ENCODE measurements at places on chromosomes 13 and 19.

DNA sequence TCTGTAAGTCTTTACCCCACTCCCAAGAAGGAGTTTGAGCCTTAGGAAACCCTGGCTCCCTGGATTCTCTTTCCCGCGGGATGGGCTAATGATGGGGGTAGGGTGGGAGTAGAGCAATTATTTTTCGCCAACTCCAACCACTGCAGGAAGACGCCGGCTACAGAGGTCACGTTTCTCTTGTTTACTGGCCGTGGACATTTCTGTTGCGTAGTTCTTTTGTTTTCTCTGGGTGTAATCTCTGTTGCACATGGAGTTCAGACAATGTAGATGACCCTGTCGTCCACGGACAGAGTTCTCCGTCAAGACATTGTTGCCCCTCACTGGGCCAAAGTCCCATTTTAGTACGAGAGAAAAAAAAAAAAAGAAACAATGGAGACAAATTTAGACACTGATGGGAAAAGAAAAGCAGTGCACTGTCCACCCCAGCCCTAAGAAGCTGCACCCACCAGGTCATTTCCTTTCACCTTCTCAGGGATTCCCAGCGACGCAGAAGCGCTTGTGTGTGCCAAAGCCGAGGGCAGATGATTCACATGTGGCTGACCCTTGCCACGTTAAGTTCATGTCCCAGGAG is 133.9 kb upstream of the ARGLU1 start:
- no peak overlapping the region for H3K4me3 ChIP-seq
- no peak overlapping the region for H3K27ac ChIP-seq
- no peak for DNase-seq
- H3K27me3 ChIP-seq, result no peaks in the 10 kb centered on the region
- no peaks in the 10 kb centered on the region for H3K36me3 ChIP-seq

DNA sequence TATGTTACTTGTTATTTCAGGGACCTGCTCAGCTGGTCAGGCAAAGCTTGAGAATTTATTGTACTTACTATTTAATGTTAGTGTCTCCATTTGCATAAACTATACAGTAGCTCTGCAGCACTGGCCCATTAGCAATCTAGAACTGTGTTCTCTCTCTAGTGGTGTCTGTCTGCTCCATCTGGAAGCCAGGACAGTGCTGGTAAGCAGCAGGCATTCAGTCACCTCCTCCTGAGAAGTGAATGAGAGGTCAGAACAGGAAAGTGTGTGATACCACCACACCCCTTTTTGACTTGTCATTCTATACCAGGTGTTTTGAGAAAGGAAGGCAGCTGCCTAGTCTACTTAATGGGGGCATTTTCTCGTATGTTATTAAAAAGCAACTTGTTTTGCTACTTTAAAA is 3.9 kb downstream of the COG3 start:
- DNase-seq, result no peak
- H3K4me1 ChIP-seq, result peaks cover 76% of the 10 kb centered on the region
- no peak overlapping the region for H3K4me3 ChIP-seq
- no peaks in the 10 kb centered on the region for H3K27me3 ChIP-seq
- H3K36me3 ChIP-seq, result no peaks in the 10 kb centered on the region
- H3K27ac ChIP-seq, result no peak overlapping the region

- no peak for DNase-seq
- no peaks in the 10 kb centered on the region for H3K36me3 ChIP-seq
These were observed 127.9 kb downstream of the SLITRK6 start for GRCh38 chr13:85671336-85671735.

- DNase-seq, result no peak
- H3K36me3 ChIP-seq, result no peaks in the 10 kb centered on the region
- H3K4me3 ChIP-seq, result no peak overlapping the region
- no peak overlapping the region for H3K27ac ChIP-seq
- H3K4me1 ChIP-seq, result peaks cover 48% of the 10 kb centered on the region
- H3K27me3 ChIP-seq, result no peaks in the 10 kb centered on the region
These were observed 8.6 kb upstream of the BCAT2 start for GRCh38 chr19:48819366-48819816.

GRCh38 chr13:39494006-39494405 is 109.0 kb downstream of the LHFPL6 start:
- H3K4me3 ChIP-seq, result no peak overlapping the region
- no peaks in the 10 kb centered on the region for H3K27me3 ChIP-seq
- H3K36me3 ChIP-seq, result no peaks in the 10 kb centered on the region
- peaks cover 8% of the 10 kb centered on the region for H3K4me1 ChIP-seq
- H3K27ac ChIP-seq, result no peak overlapping the region
- DNase-seq, result no peak

DNA sequence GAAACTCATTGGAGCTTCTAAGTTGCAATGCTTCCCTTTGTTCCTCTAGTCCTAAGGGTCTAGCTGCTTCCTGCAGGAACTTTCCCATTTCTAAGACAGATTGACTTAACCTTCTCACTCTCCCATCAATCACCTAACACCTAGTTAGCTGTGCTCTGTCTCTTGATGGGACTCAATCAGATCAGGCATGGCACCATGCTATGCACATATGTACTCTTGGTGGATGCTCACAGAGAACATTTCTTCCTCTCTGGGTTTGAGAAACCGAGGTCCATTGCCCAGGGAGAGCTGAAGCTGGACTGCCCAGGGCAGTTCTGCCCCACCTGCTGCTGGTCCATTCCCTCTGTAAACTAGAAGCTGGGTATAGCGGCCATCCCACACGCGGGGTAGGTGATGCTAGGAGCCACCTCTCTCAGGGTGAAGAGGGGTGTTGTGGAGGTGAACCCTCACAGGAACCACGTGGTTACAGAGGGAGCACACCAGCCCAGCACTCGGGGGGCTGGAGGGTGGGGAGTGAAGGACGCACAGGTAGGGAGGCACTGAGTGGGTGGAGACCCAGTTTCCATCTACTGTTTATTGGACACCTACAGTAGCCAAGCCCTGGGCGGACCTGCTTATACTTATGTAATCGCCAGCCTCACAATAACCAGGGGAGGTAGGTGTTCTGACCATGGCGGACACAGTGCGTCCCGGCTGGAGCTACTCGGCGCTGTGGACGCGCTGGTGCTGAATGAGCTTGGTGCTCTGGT is 3.1 kb upstream of the UBE2M start:
- H3K27me3 ChIP-seq, result no peaks in the 10 kb centered on the region
- peaks cover 3% of the 10 kb centered on the region for H3K36me3 ChIP-seq
- no peak for DNase-seq
- H3K4me3 ChIP-seq, result no peak overlapping the region
- H3K27ac ChIP-seq, result no peak overlapping the region
- H3K4me1 ChIP-seq, result peaks cover 22% of the 10 kb centered on the region

DNA sequence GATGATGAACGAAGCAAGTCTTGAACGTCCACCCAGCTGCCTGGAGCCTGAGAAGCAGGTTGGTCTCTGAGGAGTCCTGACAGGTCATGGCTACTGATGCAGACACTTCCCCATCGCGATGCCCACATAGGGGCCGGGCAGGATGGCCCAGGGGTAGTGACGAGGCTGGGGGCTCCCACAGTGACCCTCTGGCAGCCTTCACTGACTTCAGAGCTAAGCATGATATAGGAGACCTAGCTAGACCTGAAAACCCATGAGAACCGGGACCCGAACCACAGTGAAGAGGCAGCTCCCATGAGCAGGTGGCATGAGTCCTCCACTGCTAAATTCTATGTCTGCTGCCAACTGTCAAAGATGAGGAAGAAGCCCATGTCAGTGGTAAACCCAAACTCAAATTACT is 91.7 kb downstream of the RNASEH2B start:
- DNase-seq, result no peak
- no peak overlapping the region for H3K4me3 ChIP-seq
- no peak overlapping the region for H3K27ac ChIP-seq
- peaks cover 17% of the 10 kb centered on the region for H3K4me1 ChIP-seq

DNA sequence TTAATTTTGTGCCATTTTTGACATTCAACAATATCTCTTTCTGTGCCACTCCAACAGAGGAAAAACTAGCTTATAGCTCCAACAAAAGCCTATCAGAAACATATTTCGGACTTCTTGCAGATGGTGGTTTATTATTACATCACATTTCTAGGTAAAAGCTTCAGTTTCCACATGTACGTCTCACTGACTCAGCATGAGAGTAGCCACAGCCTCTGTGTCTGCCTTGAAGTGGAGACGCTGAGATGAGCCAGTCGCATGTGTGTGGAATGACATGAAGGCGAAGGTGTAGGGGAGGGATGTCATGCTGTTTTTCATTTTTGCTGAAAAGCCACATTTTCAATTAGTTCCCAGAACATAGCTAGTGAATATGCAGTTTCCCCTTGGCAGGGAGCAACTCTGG is 598.6 kb downstream of the EFNB2 start:
- no peak overlapping the region for H3K27ac ChIP-seq
- no peak overlapping the region for H3K4me3 ChIP-seq
- H3K27me3 ChIP-seq, result no peaks in the 10 kb centered on the region
- DNase-seq, result no peak
- no peaks in the 10 kb centered on the region for H3K4me1 ChIP-seq

DNA sequence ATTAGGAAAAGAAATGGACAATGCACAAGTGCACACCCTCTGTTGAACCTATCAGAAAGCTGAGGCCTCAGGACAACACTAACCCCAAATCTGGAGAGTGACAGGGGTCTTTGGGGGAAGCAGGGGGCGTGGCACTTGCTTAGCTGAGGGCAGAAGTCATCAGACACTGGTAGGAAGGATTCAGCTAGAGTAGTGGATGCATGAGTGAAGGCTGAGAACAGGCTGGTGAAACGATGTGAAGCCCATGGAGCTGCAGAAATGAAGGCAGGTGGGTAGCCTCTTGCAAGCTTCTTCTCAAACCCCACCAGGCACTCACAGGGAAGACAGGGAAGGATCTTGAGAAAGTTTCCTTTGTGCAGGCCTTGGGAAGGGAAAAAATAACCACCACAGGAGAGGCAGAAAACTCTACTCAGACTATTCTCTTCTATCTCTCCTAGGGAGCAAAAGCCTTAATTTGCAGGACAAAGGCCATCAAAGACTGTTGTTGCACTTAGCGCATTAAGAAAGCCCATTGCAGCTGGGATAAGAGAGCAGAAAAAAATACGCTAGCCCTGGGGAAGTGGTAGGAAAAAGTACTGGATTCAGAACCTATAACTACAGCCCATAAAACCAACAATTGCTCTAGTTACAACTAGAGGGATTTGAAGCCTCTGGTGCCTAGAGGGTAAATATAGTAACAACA is 193.3 kb upstream of the ZNF536 start:
- no peak overlapping the region for H3K4me3 ChIP-seq
- no peaks in the 10 kb centered on the region for H3K36me3 ChIP-seq
- H3K27ac ChIP-seq, result no peak overlapping the region
- DNase-seq, result no peak
- no peaks in the 10 kb centered on the region for H3K4me1 ChIP-seq

- DNase-seq, result no peak
- no peak overlapping the region for H3K27ac ChIP-seq
- no peaks in the 10 kb centered on the region for H3K27me3 ChIP-seq
- no peaks in the 10 kb centered on the region for H3K4me1 ChIP-seq
These were observed 307.4 kb downstream of the ATP8A2 start for GRCh38 chr13:25679159-25679558.

- H3K4me1 ChIP-seq, result peaks cover 28% of the 10 kb centered on the region
- no peak overlapping the region for H3K27ac ChIP-seq
- DNase-seq, result no peak
- no peak overlapping the region for H3K4me3 ChIP-seq
- peaks cover 32% of the 10 kb centered on the region for H3K27me3 ChIP-seq
- H3K36me3 ChIP-seq, result no peaks in the 10 kb centered on the region
These were observed 5.3 kb upstream of the GRTP1 start for GRCh38 chr13:113369189-113369588.

GRCh38 chr13:99075268-99076191 is 97.7 kb upstream of the DOCK9 start:
- H3K27me3 ChIP-seq, result no peaks in the 10 kb centered on the region
- H3K36me3 ChIP-seq, result no peaks in the 10 kb centered on the region
- H3K4me3 ChIP-seq, result no peak overlapping the region
- no peaks in the 10 kb centered on the region for H3K4me1 ChIP-seq
- no peak for DNase-seq

DNA sequence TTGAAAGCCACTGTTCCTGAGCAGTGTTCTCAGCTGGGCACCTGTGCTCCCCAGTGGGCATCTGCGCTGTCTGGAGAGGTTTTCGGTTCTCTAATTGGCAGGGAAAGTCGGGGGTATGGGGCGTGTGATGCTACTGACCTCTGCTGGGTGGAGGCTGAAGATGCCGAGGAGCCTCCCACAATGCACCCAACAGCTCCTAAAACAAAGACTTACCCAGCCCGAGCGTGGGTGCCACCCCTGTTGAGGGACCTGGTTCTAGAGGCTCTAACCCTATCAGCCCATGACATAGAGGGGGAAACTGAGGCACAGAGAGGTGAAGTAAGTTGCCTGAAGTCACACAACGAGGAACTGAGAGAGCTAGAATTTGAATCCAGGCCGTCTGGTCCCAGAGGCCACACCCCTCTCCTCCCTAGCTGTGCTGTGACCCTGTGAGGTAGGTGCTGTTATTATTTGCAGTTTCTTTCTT is 2.3 kb downstream of the SPACA4 start:
- peak; percentile 42 for DNase-seq
- H3K4me3 ChIP-seq, result no peak overlapping the region
- H3K27me3 ChIP-seq, result no peaks in the 10 kb centered on the region

DNA sequence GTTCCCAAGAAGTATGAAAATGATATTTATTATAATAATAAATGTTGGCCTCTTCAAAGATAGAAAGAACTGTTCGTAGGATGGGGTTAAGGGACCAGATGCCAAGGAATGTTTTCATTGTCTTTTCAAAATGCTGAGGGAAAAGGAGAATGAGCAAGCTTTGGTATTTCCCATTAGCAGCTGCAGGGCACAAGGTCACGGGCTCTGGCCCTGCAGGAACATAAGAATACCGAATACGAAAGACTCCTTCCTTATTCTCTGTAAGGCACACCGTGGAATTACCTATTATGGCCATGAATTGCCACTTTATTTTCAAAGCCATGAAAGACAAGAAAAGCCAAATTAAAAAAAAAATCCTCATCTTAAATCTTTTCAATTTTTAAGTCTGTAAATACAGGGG is 49.6 kb upstream of the OLFM4 start:
- H3K4me3 ChIP-seq, result no peak overlapping the region
- H3K27ac ChIP-seq, result no peak overlapping the region
- no peaks in the 10 kb centered on the region for H3K27me3 ChIP-seq
- no peaks in the 10 kb centered on the region for H3K36me3 ChIP-seq
- no peak for DNase-seq

DNA sequence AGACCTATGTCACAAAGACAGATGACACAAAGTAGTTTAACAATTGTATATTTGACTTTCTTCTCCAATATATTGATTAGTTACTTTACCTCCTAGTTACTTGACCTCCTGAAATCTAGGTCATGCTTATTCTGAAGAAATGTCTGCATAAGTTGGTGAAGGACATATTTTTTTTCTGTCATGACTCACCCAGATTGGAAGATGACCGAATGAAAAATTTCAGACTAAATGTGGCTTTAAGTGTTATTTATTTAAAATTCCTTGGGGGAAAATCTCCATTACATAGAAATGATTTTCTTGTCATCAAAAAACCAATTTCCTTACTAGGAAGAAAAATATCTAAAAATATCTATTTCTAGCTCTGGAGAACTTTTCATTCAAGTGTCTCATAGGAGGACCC is 217.1 kb downstream of the POSTN start:
- no peaks in the 10 kb centered on the region for H3K27me3 ChIP-seq
- H3K36me3 ChIP-seq, result no peaks in the 10 kb centered on the region
- H3K4me1 ChIP-seq, result no peaks in the 10 kb centered on the region
- no peak for DNase-seq

- H3K36me3 ChIP-seq, result no peaks in the 10 kb centered on the region
- no peaks in the 10 kb centered on the region for H3K4me1 ChIP-seq
- DNase-seq, result no peak
- H3K27me3 ChIP-seq, result no peaks in the 10 kb centered on the region
- H3K27ac ChIP-seq, result no peak overlapping the region
- no peak overlapping the region for H3K4me3 ChIP-seq
These were observed 894.9 kb upstream of the PCDH9 start for GRCh38 chr13:68125087-68125480.

GRCh38 chr19:41386442-41386841 is 10.1 kb downstream of the TMEM91 start:
- no peaks in the 10 kb centered on the region for H3K27me3 ChIP-seq
- DNase-seq, result no peak
- H3K4me3 ChIP-seq, result no peak overlapping the region
